Stimulated activated CD4-positive, alpha-beta T cell treated with anti-CD3 and anti-CD28 coated beads, Interleukin-12 subunit alpha, Interleukin-12 subunit beta, amount 100 ng/mL, for 48 hours (primary cell): ENCODE measurements at places on chromosomes 12 and 14.

- DNase-seq: no peak
Observed at GRCh38 chr14:105439710-105440553, 20.3 kb downstream of the MTA1 start.

DNA sequence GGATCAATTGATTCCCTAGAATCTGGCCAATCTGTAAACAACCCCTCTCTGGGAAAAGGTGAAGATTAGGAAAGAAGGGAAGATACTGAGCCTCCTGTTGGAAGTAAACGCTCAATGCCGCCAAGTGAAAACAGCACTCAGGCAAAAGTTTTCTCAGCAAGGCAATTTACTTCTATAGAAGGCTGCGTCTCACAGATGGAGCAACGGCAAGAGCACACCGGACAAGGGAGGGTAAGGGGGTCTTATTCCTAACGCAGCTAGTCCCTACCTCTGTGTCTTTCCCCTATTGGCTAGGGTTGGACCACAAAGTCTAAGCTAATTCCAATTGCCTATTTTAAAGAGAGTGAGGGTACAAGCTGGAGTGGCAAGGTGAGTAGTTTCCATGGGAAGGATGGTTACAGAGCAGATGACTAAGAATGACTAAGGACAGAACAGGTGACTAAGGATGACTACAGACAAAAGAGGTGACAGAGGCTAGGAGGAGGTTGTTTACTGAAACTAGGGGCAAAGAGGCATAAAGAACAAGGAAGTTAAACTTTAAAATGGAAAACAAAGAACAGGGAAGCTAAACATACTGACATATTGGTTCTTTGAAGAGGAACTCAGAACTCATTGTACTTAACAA is 5.6 kb upstream of the TTC9 start:
- no peak for DNase-seq

GRCh38 chr12:104742551-104743201 is 215.4 kb downstream of the SLC41A2 start:
- DNase-seq: no peak

- DNase-seq: no peak
Observed at GRCh38 chr14:72546344-72547016, 347.4 kb downstream of the DPF3 start.

GRCh38 chr14:95522556-95522955 is 6.1 kb upstream of the SYNE3 start:
- no peak for DNase-seq

GRCh38 chr14:49134940-49135339 is 451.2 kb downstream of the RPS29 start:
- DNase-seq: no peak

- DNase-seq: no peak
Observed at GRCh38 chr14:19823765-19824164, 20.2 kb downstream of the OR4N2 start.

DNA sequence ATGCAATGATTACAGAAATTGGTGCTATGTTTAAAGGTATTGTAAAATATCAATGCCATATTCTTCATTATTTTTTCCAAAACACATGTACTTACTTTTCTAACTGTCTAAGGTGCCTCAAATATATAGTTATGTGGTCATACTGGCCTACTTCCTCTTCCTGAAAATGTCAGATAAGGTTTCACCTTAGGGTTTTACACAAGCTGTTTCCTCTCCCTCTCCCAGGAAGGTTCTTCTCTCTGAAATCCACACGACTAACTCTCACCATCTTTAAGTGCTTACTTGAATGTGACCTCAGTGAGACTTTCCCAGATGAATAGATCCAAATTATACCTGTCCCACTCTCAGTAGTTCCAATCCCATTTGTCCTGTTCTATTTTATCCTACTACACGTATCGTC is 11.6 kb upstream of the CLEC4D start:
- DNase-seq: no peak

DNA sequence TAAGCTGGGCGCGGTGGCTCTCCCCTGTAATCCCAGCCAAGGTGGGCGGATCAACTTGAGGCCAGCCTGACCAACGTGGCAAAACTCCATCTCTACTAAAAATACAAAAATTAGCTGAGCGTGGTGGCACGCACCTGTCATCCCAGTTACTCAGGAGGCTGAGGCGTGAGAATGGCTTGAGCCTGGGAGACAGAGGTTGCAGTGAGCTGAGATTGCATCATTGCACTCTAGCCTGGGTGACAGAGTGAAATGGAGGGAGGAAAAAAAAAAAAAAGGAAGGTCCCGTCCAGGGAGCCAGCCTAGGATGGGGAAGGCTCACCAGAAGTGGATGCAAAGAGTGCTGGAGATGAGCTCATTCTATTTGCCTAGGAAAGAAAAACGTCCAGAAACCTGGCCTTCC is 1.9 kb upstream of the CD27 start:
- no peak for DNase-seq

DNA sequence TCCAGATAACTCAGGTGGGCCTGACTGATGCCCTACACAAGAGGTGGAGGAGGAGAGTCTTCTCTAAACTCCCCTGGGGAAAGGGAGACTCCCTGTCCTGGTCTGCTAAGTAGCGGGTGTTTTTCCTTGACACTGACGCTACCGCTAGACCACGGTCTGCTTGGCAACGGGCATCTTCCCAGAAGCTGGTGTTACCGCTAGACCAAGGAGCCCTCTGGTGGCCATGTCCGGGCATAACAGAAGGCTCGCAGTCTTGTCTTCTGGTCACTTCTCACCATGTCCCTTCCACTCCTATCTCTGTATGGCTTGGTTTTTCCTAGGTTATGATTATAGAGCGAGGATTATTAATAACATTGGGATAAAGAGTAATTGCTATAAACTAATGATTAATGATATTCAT is 965.5 kb downstream of the TMEM121 start:
- no peak for DNase-seq

GRCh38 chr12:19130224-19131024 is 891 bp downstream of the PLEKHA5 start:
- no peak for DNase-seq

DNA sequence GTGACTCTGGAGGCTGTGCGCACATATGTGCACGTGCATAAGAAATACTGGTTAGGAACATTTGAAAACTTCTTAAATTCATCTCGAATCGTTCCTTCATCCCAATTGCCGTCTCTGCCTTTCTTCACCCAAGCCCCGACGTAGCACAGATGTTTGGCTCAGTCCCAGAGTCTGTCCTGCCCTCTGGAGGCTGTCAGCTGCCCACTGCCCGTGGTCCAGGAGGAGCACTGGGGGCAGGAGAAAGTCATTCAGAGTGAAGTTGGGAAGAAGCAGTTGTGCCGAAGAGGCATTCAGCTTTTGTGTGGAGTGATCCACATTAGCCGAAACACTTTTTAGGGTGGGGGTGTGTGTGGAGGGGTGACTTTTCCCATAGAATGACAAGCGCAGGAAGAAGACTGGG is 124.9 kb downstream of the TSPAN9 start:
- DNase-seq: no peak

- no peak for DNase-seq
Observed at GRCh38 chr12:16076557-16076956, 165.4 kb downstream of the DERA start.

GRCh38 chr12:87112571-87113345 is 856.6 kb upstream of the MGAT4C start:
- no peak for DNase-seq

- DNase-seq: no peak
Observed at GRCh38 chr12:92213166-92213565, 67.5 kb upstream of the BTG1 start.

GRCh38 chr14:106222731-106223130 is 696.3 kb downstream of the TMEM121 start:
- no peak for DNase-seq

DNA sequence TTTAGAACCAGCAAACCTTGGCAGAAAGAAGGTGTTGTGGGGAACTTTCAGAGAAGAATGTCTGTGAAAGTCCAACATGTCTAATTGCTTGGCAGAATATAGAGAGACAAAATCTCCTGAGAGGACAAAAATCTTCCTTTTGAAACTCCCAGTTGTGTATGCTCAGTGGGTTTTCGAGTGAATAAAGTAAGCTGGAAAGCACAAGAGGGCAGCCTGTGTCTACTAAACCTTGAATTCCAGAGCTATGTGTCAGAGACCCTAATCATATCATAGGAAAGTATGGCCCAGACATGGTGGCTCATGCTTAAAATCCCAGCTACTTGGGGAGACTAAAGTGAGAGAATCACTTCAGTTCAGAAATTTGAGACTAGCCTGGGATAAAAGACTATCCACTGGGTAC is 661.2 kb downstream of the SLC16A7 start:
- DNase-seq: no peak

DNA sequence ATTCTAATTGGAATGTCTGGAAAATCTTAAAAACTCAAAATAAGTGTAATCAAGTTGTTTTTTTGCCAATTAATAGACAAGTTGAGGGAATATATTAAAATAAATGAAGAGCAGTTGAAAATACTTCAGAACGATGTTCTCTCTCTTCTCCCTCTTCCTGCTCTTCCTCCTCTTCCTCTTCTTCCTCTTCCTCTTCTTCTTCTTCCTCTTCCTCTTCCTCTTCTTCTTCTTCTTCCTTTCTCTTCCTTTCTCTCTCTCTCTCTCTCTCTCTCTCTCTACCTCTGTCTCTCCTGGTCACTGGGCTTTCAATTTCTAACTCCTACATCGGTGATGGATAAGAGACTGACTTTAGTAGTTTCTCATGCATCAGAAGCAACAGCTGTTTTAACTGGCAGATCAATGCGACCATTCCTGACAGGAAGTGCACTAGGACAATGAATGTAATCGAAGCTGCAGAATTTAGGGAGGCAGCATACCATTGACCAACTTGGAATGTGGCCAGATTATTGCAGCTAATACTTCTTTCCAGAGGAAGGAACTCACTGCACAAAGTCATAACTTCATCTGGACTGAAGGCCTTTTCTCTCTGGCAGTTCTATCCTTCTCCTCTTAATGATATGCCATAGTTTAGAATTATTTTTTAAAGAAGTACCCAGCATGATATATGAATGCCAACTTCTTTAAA is 13.8 kb upstream of the TMTC2 start:
- no peak for DNase-seq

DNA sequence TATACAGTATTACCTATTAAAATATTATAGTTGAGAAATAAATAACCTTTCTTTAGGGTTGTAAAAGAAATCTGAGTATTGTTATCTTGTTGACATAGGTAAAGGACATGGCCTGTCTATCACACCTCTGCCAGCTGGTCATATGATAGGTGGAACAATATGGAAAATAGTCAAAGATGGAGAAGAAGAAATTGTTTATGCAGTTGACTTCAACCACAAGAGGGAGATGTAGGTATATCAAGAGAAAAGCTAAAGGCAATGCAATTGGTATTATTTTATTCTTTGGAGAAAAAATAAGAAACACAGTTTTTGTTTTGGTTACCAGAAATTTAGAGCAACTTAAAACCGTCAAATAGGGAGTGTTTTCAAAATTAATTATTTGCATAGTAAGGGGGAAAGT is 13.5 kb downstream of the CPSF2 start:
- DNase-seq: no peak

- peak; percentile 25 for DNase-seq
Observed at GRCh38 chr12:120640861-120641833, 721 bp downstream of the CABP1 start.

GRCh38 chr14:58637391-58638230 is at the start of gene DACT1:
Gene DACT1 (plus strand): TSS chr14:58637962. CDS start chr14:58638203, 241 bp downstream.
- peak; percentile 28 for DNase-seq

- peak; percentile 58 for DNase-seq
Observed at GRCh38 chr14:31937730-31938346, 139.3 kb upstream of the ARHGAP5 start.

DNA sequence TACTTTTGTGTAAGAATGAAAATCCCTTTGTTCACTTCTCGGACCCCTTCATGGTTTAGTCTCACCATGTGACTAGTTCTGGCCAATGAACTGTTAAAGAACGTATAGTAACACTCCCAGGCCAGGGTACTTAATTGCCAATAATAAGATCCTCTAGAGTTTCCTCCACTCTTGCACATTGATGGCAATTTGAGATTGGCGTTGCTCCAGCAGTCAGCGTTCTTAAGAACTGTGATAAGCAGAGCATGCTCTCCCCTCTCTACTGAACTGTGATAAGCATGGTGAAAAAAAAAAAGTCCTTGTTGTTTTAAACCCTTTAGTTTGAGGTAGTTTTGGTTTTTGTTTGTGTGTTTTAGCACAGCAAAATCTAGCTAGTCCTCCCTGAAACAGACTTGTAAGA is 854.5 kb downstream of the SLC6A15 start:
- no peak for DNase-seq

DNA sequence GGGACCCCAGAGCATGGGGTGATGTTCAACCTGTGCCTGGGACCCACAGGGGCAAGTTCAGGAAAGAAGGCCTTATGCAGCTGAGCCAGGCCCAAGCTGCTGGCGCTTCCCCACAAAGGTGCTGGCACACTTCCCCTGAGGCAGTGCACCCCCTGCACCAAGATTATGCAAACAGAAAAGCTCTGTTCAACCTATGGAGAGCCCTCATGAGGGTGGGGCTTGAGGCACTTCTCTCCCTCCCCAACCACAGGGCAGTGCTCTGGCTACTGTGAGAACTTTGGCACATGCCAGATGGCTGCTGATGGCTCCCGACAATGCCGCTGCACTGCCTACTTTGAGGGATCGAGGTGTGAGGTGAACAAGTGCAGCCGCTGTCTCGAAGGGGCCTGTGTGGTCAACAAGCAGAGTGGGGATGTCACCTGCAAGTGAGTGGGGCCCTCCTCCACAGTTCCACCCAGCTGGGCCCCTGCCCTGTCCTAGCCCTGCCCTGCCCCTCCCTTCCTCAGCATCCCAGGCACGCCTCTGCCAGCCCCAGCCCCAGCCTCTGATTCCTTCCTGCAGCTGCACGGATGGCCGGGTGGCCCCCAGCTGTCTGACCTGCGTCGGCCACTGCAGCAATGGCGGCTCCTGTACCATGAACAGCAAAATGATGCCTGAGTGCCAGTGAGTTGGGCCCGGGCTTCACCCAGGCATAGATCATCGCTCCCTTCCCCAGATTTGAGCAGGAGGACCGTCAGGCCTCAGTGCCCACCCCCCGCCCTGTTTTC is 5.5 kb upstream of the NXPH4 start:
- no peak for DNase-seq

DNA sequence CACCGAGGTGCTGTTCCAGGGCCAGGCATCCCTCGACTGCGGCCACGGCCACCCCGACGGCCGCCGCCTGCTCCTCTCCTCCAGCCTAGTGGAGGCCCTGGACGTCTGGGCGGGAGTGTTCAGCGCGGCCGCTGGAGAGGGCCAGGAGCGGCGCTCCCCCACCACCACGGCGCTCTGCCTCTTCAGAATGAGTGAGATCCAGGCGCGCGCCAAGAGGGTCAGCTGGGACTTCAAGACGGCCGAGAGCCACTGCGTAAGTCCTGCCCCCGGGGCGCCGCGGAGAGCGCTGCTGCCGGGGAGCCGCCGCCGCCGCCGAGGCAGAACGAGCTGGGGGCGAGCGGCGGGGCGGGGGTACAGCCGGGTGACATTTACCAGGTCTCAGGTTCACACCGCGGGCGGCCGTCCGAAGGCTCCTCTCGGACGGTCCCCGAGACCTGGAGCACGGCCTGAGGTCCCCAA is 1.4 kb downstream of the PLXNC1 start:
- DNase-seq: no peak

GRCh38 chr14:61512026-61512834 is 183.1 kb upstream of the HIF1A start:
- DNase-seq: no peak

- no peak for DNase-seq
Observed at GRCh38 chr14:78307671-78308070, 137.5 kb downstream of the NRXN3 start.

GRCh38 chr14:67358924-67359774 is 455 bp downstream of the ATP6V1D start:
- DNase-seq: no peak
